ENCODE measurements at places on chromosomes 6 and 20.

DNA sequence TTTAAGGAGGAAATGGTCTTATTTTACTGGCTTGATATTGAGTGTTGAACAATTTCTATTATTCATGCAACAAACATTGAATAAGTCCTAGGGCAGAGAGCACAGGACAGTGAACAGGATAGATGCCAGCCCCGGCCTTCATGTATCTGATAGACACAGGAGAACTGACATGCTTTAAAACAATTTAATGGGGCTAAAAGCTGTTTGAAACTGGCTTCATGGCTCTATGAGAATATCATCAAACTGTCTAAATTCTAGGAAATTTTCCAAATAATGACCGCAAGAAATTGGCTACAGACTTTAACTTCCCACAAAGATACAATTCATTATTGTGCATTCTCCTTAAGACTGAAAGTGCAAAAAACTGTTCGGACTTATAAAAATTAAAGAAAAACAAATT, 69.0 kb downstream of the ID4 start:
- no peak for DNase-seq

DNA sequence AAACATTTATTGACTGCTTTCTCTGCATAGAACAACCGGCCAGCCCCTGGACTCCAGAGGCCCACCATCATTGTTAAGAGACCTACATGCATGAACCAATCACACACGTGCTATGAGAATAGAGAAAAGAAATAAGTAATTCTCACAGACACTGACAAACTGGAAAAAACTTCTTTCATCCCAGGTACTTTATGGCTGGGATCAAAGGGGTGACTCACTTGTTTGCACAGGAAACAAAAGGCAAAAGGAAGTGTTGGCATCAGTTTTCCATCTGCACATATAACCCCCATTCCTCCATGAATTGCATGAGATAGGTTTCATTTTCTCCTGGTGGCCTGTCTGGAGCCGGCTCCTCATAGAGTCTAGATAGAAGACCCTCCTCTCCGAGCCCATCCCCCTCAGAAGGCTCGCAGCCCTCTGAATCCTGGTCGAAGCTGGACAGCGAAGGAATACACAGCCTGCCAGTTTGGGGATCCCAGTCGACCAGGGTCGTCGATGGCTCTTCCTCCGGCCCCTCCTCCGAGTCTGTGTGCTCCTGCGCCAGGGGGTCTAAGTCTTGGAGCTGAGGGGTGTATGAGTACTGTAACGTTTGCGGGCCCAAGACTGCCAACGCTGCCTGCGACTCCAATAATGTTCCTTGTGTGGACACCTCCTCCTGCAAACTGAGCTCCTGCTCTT, 43.3 kb downstream of the IL20RA start:
- no peak for DNase-seq

- DNase-seq = peak; percentile 28
Observed at GRCh38 chr6:133973109-133973971, 20.3 kb downstream of the TBPL1 start.

DNA sequence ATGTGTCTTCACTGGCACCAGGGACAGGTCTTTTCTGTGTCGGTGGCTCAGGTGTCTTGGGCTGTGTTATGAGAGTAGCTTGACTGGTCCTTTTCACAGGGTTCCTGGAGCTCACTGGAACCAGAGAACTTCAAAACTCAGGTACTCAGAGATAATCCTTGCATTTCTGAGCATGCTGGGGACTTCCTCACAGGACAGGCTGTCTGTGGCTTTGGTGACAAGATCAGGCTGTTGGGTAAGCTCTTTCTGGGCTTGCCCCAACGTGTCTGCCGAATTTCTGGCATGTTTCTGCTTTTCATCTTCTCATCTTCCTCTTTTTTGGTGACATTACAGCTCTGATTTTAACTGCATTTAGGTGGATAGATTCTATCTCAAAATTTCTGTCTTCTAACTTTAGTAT, 270.0 kb downstream of the CDH26 start:
- no peak for DNase-seq

DNA sequence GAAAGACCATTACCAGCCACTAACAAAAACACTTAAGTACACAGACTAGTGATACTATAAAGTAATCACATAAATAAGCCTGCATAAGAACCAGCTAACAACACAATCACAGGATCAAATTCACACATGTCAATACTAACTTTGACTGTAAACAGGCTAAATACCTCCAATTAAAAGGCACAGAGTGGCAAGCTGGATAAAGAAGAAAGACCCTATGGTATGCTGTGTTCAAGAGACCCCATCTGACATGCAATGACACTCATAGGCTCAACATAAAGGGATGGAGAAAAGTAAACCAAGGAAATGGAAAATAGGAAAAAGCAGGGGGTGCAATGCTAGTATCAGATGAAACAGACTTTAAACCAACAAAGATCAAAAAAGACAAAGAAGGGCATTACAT, 631.8 kb upstream of the NOX3 start:
- DNase-seq = no peak

GRCh38 chr20:57974863-57975262, 253.6 kb downstream of the ANKRD60 start:
- DNase-seq = no peak

DNA sequence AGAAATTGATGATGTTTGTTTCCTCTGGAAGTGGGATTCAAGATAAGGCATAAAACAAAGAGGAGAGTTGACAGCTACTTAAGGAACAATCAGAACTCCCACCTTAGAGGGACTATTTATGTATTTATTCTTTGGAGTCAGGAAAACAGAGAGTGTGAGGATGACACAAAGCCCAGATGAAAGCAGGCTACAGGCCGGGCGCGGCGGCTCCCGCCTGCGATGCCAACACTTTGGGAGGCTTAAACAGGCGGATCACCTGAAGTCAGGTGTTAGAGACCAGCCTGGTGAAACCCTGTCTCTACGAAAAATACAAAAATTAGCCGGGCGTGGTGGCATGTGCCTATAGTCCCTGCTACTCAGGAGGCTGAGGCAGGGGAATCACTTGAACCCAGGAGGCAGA, 393.0 kb upstream of the PLCB4 start:
- DNase-seq = no peak

- no peak for DNase-seq
Observed at GRCh38 chr6:157635388-157636244, 187.4 kb upstream of the SNX9 start.

DNA sequence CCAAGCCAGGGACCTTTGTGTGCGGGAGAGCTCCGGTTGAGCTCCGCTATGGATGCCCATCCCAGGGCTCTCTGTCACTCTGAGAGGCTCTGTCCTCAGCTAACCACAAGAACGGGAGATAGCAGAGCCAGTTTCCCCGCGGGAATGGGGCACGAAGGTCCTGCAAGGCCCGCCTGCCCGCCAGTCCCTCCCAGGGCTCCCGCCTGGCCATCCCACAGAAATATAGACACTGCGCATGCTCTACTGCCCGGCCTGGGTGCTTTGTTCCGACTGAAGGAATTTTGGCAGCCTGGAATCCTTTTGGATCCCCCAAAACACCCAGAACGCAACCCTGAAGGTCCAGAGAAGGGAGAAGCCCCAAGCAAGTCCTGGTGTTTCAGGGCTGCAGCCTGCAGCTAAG, 8.6 kb upstream of the DEFB110 start:
- no peak for DNase-seq

DNA sequence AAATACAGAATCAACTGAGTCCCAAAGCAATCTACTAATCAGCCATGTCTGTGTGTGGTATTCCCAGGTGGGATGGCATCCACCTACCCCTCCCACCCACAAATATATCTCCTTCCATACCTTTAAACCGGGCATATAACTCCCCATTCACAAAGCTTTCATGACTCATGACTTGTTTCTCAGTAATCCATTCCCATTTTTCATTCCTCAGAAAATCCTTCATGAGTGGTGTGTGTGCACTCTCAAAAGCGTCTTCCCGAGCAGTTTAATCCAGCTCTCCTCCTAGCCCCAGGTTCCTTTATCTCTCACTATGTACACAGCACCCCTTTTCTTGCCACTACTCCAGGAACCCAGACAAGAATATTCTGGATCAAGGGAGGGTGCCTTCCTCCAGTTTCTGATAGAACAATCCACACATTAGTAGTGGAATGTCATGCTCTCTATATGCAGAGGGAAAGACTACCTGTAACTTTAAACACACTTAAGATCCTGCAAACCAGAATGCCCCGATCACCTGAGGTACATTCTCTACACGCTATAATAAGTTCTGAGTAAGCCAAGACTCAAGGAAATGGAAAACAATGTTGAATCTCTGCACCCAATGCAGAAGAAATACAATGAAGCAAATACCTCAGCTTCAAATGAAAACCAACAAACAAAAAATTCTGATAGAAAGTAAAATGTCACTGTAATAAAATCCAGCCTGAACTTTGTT, 55.7 kb upstream of the IPCEF1 start:
- DNase-seq = no peak

DNA sequence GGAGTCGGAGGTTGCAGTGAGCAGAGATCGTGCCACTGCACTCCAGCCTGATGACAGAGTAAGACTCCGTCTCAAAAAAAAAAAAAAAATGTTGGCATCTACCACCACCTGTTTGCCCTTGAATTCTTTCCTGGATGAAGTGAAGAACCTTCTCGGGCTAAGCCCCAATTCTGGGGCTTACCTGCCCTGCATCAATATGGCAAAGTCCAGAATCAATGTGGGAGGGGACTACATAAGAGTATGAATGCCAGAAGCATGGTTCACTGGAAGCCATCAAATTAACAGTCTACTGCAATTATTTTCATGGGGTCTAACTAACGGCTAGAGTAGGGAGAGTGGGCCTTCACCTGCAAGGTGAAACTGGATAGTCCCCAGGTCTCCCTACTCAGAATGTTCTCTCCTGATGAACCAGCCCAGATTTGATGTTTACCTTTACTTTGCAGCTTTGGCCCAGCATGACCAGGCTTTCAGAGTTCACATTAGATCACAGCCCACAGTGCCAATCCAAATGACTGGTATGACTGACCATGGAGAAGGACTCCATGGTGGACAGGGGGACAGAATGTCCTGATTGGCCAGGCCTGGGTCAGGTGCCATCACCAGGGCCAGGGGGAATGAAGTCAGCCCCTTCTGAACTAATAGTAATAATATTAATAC, 7.0 kb upstream of the RALY start:
- no peak for DNase-seq

- no peak for DNase-seq
Observed at GRCh38 chr6:7770111-7770510, 44.2 kb downstream of the BMP6 start.
